ENCODE measurements at places on chromosomes 5 and 9.

GRCh38 chr9:122192914-122193525 is 33.3 kb downstream of the MORN5 start:
- no peak for DNase-seq

GRCh38 chr9:34662526-34663302 is at the start of gene CCL27:
TSS of gene CCL27 (minus strand) at chr9:34662657. CDS start at chr9:34662633, 24 bp downstream.
- no peak for DNase-seq

DNA sequence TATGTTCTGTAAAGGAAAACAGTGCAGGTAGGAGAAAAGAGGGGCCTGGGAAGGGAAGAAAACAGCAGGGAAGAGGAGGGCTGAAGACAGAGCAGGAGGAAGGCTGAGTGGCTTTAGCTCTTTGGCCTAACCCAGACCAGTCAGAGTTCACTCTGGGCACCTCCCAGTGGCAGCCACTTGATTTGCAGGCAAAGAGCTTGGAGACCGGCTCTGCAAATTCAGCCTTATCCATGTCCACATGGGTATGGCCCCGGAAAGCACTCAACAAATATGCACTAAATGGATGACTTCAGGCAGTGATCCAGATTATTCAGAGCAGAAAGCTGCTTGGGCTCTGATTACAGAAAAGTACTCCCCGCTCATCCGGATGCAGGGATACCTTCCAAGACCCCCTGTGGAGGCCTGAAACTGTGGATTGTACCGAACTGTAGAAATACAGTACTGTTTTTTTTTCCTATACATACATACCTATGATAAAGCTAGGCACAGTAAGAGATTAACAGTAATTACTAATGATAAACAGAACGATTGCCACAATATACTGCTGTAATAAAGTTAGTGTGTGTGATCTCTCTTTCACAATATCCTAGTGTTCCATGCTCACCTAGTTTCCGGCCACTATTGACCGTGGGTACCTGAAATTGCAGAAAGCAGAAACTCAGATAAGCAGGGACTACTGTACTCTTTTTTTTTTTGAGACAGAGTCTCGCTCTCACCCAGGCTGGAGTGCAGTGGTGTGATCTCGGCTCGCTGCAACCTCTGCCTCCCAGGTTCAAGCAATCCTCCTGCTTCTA is 4.6 kb upstream of the RNU6ATAC start:
- DNase-seq, result no peak

DNA sequence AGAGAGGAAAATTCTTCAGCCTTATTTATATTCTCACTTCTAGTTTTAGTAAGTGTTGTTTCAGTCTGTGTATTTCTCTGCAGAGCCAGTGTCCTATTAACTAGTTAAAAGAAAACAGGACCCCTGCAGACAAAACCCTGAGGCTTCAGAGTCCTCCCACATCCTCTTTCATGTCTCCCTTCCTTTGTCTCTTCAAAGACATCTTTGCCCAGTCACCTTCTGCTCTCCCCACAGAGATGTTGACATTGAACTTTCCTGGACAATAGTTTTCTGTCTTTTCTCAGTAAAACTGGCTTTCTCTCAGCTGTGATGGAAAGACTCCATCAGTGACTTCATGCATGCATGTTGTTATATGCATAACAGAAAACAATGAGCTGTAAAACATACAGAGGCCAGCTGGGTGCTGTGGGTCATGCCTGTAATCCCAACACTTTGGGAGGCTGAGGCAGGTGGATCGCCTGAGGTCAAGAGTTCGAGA is 20.2 kb downstream of the GRAMD2B start:
- DNase-seq, result no peak

DNA sequence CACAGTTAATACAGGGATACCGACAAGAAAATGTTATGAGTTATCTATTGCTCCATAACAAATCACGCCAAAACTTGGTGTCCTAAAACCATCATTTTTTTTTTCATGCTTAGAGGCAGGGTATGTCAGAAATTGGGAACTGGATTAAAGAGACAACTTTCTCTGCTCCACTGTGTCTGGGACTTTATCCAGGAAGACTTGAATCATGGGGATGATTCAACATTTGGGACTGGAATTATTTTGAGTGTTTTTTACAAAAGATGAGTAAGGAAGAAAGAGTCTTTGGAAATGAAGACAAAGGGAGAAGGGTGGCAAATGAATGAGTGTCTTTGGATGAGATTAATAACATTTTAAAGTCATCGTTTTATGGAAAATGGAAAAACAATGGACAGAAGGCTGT is 1883.7 kb upstream of the C9orf72 start:
- DNase-seq, result no peak

DNA sequence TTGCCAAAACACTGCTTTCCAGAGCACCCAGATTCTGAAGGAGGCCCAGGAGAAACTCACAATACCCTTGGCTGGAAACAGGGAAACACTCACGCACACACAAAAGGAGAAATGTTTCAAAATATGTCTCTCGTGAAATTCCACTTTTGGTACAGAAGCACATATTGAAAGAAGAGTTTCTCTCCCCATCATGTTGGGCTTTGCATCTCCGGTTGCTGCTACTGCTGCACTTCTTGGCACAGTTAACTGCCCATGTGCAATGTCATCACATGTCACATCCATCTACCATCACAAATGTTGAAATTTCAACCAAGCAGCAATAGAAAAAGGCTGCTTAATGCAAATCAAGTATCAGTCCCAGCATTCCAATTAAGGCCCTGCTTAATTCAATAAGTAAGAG is 72.1 kb downstream of the ABCA1 start:
- no peak for DNase-seq

- no peak for DNase-seq
Observed at GRCh38 chr5:122772446-122772845, 2.4 kb upstream of the SNX2 start.

DNA sequence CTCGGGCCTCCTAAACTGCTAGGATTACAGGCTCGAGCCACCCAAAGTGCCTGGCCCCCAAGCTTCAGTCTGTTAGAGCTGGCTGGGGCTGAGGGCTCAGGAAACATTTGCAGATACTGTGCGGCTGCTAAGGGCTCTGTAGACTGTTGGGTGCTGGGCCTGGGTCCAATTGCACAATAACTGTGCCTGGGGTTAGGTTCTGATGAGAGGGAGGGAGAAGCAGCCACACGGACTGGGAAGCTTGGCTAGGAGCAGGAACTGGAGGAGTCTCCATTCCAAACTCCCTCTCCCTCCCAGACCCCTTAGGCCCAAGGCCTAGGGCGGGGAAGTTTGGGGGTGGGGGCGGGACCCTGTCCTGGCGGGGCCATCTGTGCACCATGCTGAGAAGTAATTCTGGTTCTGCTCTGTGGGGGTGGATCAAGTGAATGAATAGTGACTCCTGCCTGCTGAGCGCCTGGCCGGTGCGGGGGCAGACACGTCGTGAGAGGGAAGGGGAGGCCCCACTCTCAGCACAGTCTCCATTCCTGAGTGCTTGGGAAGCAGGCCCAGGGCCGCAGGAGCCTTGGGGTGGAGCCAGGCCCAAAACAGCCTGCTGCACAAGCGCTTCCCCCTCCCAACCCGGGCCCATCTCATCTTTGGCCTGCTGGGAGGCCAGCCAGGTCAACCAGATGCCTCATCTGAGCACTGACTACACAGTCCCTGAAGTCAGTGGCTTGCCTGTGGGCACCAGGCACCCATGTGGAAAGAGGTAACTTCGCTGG is 1.5 kb downstream of the ASS1 start:
- no peak for DNase-seq

DNA sequence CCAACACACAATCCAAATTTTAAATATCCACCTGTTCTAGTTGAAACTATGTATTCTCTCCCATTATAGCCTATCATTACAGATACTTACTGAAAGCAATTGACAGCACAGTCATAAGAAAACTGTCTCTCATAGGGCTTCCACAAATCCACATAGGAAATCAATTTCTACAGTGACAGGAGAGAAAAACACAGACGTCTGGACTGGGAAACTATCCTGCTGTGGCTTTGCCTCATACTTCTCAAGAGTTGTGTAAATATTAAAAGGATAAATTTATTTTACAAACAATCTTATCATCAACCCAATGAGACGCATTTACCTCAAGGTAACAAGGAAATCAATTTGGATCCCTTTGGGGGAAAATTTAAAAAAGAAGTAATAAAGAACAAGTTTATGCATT is 517.5 kb downstream of the EFNA5 start:
- no peak for DNase-seq

- no peak for DNase-seq
Observed at GRCh38 chr9:4293293-4293941, 6.5 kb downstream of the GLIS3 start.

DNA sequence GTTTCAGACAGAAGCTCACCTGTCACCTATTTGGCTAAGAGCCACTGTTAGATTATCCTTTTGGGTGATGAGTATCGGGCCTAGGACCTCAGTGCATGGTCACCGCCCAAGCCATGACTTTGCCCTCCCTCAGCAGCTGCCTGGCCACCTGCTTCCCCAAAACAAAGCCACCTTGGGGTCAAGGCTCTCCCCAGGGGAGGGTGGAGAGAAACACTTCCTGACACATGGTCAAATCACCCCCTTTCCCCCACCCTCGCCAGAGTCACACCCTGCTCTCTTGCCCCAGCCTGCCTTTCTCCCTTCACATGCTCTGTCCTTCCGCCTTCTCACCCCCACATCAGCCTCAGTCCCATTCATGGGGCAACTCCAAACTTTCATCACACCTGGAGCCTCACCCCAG is 1.7 kb upstream of the HBEGF start:
- DNase-seq, result no peak

- no peak for DNase-seq
Observed at GRCh38 chr5:34621277-34622097, 34.6 kb upstream of the RAI14 start.

GRCh38 chr9:131246618-131247017 is 29.7 kb downstream of the FAM78A start:
- no peak for DNase-seq

DNA sequence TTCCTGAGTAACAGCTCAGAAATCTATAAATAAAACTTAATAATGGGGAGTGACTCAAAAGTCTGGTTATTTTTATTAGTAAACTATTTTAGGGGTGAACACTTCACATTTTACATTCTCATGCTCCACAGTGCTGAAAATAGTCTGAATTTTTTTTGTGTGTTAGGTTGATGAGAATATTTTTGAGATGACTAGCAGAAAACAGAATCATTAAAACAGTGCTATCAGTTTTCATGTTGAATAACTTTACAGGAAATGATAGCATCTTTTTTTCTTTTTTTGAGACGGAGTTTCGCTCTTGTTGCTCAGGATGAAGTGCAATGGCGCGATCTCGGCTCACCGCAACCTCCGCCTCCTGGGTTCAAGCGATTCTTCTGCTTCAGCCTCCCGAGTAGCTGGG is 60.3 kb downstream of the TMC1 start:
- DNase-seq, result no peak

GRCh38 chr5:113507601-113508000 is 5.9 kb upstream of the YTHDC2 start:
- DNase-seq, result no peak

GRCh38 chr9:100739208-100739607 is 161.3 kb downstream of the CAVIN4 start:
- no peak for DNase-seq

DNA sequence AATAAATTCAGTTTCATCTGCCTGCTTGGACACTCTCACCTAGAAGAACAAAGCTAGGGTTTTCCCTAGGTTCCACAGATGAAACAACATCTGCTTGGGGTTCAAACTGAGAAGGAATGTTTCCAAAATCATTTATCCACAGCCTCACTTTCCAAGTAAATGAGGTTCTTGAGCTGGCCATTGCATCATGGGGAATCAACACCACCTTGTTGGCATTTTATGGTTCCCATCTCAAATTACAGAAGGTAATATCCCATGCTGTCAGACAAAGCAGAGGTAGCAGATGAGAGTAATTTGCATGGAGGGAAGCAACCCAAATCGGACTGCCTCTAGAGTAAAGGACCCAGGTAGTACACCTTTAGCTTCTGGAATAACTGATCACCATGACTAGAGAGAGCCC is 10.5 kb upstream of the NR4A3 start:
- DNase-seq, result no peak

GRCh38 chr9:127862075-127863011 is 7.9 kb upstream of the ENG start:
- no peak for DNase-seq

DNA sequence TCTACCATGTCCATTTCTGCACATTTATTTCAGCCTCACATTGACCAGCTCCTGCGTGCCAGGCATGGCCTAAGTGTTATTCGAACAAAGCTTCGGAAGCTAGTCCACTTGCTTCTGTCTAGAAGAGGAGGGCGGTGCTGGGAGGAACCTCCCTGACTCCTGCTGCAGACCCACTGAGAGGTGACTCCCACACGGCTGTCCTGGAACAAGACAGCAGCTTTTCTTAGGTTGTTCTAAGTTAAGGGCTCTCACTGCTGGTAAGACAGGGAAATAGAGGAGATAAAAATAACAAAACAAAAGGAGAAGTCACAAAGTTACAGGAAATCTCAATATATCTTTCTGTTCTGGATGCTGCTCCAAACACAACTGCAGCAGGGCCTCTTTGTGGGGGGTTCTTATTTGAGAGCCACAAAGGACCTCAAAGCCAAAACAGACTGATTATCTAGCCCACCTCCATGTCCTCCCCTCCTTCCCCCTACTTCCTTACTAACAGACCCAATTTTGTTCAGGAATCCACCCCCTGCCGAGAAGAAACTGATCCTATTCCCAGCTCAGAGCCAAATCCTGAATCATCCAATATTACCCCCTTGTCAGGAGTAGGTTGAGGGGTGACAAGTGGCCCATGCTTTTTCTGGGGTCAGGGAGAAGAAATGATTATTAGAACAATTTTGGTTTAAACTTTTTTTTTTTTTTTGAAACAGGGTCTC is 28.4 kb upstream of the KCNIP1 start:
- DNase-seq, result no peak

GRCh38 chr5:107646418-107646817 is 24.3 kb downstream of the EFNA5 start:
- no peak for DNase-seq

DNA sequence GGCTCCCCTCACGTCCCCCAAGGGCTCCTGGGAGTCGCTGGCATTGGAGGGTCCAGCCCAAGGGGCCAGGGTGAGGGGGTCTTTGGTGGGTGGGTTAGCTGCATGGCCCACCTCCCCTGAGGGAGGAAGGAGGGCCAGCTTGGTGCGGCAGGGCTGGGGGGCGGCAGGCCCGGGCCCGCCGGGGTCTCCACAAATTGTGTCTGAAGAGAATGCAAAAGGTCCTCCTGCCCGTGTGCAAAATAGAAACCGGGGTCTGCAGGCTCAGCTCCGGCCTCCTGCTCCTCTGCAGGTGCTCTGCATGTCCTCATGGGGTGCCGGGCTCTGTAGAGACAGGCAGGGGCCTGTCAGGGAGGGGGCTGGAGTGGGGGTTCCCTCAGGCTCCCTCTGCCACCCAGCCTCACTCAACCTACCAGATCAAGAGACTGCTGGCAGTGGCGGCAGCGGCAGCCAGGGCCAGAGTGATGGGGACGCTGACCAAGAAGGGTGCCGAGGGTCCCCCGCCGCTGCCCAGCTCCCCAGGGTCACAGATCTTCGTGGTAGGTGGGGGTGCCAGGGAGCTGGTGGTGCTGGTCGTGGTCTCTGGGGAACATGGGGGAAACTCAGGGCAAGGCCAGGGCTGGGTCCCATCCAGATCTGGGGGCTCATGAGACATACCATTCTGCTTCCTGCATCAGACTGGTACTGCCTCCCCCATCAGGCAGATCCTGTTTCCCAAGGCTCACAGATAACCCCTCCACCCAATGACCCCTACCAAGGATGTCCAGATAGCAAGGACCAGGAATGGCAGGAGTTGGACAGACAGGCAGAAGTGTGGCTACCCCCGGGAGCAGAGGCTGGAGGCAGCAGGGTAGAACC is 29.2 kb upstream of the ENHO start:
- DNase-seq, result no peak

- DNase-seq, result no peak
Observed at GRCh38 chr5:154298065-154298464, 107.5 kb downstream of the GALNT10 start.

All from NCI-H2171 (cell line).